AML-193 (cell line): ENCODE measurements at places on chromosomes 6 and 20.

DNA sequence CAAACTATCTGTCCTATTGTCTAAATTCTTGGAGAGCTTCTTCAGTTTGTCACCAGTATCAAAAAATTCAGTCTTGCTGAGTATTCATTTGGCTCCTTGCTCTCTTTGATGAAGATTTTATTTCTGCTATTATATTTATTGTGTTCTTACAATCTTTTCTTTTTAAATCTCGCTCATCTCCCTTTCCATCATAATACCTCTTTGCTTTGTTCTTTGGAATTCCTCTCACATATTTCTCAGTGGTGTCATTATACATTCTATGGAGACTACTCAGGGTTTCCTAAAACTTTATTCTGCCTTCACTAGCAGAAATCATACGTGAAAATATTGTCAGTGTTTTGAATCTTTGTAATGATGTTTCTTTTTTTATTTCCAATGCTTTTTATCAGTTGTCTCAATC lies 445.2 kb upstream of the ID4 start:
- no peak for DNase-seq

- DNase-seq: no peak
Observed at GRCh38 chr6:127298475-127298874, 31.8 kb downstream of the RNF146 start.

- DNase-seq: no peak
Observed at GRCh38 chr6:39181333-39181732, 47.9 kb downstream of the KCNK5 start.

GRCh38 chr6:166025149-166025898 lies 142.3 kb downstream of the TBXT start:
- no peak for DNase-seq

GRCh38 chr20:34445177-34446065 lies 70.8 kb upstream of the DYNLRB1 start:
- DNase-seq: no peak
